ENCODE measurements at places on chromosomes 5 and 9. TPM values are rescaled to one million over a fixed set of nuclear protein-coding genes. Genes with fewer than 3 reads are reported as not detected.

ZBTB43 gene
- total RNA-seq: 18.1 TPM

MED27 gene
- total RNA-seq: 29.8 TPM

SLC36A3 gene
- total RNA-seq: not detected

ANGPTL2 gene
- 14.9 TPM for total RNA-seq

PCDHGA12 gene
- total RNA-seq: 1.8 TPM

CCDC183 gene
- 23.0 TPM for total RNA-seq

PCDHB8 gene
- 0.71 TPM for total RNA-seq

TBC1D13 gene
- total RNA-seq: 30.5 TPM

CYSTM1 gene
- 41.8 TPM for total RNA-seq

TAF11L4 gene
- not detected for total RNA-seq

DNA sequence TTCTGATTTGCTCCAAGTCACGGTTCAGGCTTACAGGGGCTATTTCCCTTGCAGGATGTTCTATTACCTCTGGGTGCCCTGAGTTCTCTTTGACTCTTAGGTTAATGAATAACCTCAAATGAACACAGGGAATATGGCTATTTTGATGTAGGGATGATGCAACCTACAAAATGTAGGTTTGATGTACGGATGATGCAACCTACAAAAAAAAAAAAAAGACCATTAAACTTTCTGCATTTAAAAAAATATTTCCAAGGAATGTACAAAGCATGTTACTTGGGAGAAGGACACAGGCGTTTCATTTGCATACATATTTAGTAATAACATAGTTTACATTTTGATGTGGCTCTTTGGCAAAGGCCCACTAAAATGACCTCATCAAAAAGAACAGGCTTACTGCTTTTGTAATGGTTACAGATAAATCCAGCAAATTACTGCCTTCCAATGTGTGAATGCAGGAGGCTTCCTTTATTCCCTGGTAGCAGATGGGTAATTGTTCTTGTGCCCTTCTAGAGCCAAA lies 36.3 kb downstream of the ZNF474 start:
- DNase-seq: no peak

- DNase-seq: no peak
These were observed 166.4 kb downstream of the CDH6 start for GRCh38 chr5:31359839-31360238.

DNA sequence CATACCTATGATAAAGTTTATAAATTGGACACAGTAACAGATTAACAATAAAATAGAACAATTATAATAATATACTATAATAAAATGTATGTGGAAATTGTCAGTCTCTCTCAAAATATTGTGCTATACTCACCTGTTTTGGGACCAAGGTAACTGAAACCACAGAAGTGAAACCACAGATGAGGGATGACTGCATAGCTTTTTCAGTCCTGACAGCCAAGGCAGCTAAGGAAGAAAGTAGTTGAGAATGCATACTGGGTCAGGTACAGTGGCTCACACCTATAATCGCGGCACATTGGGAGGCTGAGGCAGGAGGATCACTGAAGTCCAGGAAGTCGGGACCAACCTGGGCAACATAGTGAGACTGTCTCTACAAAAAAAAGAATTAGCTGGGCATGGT lies 8.9 kb downstream of the SRP19 start:
- no peak for DNase-seq

- no peak for DNase-seq
These were observed 232.6 kb downstream of the KIAA0825 start for GRCh38 chr5:94385767-94386166.

GRCh38 chr5:148952097-148952867 lies 110.6 kb downstream of the SH3TC2 start:
- DNase-seq: no peak

- DNase-seq: peak; percentile 67
These were observed 234.8 kb downstream of the MED10 start for GRCh38 chr5:6143523-6143922.

GRCh38 chr9:13351778-13352386 lies 72.4 kb upstream of the MPDZ start:
- no peak for DNase-seq

GRCh38 chr5:139984816-139985215 lies 58.3 kb downstream of the NRG2 start:
- no peak for DNase-seq

GRCh38 chr9:18357321-18357720 lies 116.6 kb upstream of the ADAMTSL1 start:
- no peak for DNase-seq

GRCh38 chr9:109780453-109781033 lies 545 bp downstream of the PALM2AKAP2 start:
- peak; percentile 63 for DNase-seq

GRCh38 chr9:97468658-97469448 lies 32.6 kb upstream of the TMOD1 start:
- peak; percentile 91 for DNase-seq

DNA sequence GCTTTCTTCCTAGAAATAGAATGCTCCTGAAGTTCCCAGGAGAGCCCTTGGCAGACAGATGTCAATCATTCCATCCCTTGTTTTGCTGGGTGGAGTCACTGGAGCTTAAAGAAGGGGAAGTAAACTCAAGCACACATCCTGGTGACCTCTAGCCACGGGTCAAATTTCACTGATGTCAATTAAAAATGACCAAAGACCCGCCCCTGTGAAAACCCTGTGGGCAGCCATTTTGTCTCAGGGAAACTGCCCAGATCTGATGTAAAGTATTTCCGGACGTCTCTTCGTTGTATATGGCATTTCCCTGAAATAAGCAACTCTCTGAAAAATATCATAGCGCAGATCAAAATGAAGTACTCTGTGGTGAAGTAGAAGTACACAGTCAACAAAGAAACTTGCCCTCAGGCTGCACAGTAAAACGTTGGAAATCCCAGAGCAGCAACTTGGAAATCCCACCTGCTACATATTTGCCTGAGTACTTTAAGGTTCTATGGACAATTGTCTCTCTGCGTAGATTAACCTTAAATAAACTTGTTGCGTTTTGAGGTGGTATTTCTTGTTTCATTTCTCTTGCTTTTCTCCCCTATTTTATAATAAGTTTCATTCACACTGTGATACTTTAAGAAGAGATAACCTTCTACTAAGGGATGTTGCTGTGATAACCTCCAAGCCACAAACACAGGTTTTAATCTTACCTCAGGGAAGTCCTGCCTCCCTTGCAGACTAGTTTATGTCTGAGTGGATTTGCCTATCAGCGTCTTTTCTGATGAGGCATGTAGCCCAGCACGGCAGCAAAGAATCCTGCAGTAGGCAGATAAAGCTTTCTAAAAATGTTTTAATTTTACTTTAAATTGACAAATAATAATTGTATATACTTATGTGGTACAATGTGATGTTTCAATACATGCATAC lies 60.9 kb upstream of the PIP5K1B start:
- peak; percentile 56 for DNase-seq

DNA sequence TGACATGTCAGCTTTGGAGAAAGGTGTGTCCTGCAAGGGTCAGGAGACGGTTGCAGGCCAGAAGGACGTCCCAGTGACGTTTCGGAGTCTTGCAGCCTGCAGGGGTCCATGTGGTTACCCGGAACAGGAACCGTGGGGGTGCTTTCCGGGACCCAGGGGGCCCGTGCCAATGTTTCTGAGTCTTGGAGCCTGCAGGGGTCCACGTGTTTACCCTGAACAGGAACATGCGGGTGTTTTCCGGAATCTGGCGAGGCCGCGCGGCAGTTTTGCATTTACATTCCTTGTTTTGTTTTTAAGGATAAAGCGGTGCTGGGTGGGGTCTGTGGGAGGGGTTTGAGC lies 30.6 kb downstream of the NKD2 start:
- DNase-seq: no peak

GRCh38 chr9:116312221-116312620 lies 158.6 kb downstream of the PAPPA start:
- DNase-seq: no peak

GRCh38 chr9:129327552-129328328 lies 149.7 kb upstream of the IER5L start:
- DNase-seq: no peak

DNA sequence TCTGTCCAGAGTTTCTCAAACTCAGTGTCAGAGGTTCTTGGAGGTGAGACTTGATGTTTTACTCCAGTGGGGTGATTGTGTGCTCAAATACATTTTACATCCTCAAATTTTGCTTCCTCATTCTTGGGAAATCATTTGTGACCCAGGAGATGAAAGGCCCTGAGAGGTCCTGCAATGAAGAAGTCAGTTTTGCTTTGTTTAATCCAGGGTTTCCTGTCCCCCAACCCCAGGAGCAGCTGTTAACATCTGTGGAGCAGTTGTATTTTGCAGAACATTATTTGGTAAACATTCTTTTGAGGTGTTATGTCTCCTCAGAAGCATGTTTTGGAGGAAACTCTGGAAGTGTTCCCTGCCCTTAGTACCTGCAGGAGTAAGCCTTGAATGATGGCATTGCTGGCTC lies 59.8 kb downstream of the DAB2IP start:
- no peak for DNase-seq

DNA sequence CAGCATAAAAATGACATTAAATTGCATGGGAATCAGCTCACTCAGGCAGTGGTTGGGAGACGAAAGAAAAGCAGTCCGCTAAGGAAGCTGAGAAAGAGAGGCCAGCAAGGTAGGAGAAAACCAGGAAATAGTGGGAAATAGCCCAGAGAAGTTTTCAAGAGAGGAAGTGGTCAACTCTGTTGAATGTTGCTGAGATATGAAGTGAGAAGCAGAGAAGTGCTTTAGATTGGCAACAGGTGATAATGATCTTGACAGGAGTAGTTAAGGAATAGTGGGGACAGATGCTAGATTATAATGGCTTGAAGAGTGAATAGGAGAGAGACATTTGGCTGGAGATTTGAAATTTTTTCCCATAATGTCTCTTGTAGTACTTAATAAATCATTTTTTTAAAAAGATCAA lies 30.8 kb downstream of the CNTRL start:
- DNase-seq: no peak

- no peak for DNase-seq
These were observed 40.0 kb upstream of the DMRT1 start for GRCh38 chr9:801399-802071.

- no peak for DNase-seq
These were observed 6.7 kb downstream of the KCNIP1 start for GRCh38 chr5:170510559-170510958.

- peak; percentile 16 for DNase-seq
These were observed 185.5 kb downstream of the CACNA1B start for GRCh38 chr9:138063033-138063432.

- DNase-seq: no peak
These were observed 206.8 kb upstream of the ATP10B start for GRCh38 chr5:161058781-161059180.

- DNase-seq: no peak
These were observed 5.9 kb upstream of the RGMB start for GRCh38 chr5:98767581-98767980.

DNA sequence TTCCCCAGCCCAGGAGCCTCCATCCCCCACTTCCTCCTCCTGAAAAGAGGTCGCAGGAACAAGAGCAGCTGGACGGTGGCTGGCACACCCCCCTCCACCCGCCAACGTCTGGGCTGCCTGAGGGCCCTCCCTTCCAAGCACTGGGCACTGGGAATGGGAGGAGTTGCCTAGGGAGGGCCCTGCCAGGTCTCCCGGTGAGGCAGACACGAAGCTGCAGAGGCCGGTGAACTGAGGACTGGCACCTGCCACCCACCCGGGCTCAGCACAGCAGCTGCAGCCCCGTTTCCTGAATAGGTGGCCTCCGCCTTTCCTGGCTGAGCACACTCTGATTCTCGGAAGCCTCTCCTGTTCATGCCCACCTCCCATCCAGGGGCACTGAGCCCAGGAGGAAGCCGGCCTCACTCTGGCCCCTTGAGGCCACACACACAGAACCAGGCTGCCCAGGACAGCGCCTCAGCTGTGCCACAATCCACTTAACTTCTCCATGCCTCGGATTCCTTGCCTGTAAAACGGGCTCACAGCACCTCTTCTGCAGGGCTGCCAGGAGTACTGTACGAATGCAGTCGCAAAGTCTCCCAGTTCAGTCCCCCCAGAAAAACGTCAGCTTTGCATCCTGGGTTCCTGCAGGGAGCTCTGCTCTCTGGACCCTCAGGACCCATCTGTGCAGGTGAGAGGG lies 1.3 kb downstream of the NPDC1 start:
- no peak for DNase-seq

DNA sequence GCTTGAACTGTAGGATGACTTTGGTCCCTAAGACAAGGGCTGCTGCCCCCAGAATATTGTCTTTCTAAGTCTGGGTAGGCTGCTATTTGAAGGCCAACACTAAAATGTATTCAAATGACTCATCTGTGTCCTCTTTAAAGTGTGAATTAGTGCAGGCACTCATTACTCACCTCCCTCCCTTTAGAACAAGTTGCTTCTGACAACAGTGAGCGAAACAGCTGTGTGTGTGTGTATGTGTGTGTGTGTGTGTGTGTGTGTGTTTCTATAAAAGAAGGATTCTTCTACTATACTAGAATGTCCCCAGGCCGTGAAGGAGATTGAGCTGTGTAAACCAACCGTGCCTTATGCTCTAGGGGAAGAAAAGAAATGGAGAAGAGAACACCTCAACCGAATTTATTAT lies 1337.2 kb downstream of the PTPRD start:
- DNase-seq: no peak

GRCh38 chr5:175353926-175354325 lies 90.1 kb downstream of the DRD1 start:
- DNase-seq: no peak

DNA sequence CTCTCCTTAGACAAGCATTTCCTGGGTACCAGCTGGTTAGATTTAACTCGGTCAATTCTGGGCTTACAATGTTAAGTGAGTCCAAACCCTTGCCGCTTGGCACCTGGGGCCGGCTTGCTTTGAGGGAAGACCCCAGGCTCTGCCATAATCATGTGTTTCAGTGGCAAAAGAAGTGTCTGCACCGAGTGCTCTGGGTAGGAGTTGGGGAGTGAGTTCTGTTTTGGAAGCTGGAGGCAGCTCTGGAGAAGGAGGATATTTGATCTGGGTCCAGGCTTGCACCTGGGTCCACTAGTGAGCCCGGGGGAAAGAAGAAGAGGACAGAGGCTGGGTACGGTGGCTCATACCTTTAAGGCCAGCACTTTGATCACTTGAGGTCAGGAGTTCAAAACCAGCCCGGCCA lies 8.4 kb upstream of the OLFM1 start:
- DNase-seq: peak; percentile 13

DNA sequence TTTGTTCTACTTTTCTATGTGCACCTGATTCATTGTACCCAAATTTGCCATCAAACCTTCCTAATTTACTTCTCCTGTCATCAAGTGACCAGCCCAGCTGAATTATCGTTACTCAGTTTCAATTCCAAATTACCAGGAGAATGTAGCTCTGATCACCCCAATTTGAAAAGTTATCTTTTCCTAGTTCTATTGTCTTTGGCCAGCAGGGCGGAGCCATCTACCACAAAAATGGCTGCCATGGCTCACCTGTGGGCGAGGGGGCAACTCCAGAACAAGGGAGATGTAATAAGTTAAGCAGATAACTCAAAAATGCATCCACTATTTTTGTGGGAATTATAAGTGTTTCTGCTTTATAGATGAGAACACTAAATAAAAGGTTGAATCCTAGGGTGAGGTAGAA lies 133.8 kb upstream of the MOCS2 start:
- DNase-seq: no peak

DNA sequence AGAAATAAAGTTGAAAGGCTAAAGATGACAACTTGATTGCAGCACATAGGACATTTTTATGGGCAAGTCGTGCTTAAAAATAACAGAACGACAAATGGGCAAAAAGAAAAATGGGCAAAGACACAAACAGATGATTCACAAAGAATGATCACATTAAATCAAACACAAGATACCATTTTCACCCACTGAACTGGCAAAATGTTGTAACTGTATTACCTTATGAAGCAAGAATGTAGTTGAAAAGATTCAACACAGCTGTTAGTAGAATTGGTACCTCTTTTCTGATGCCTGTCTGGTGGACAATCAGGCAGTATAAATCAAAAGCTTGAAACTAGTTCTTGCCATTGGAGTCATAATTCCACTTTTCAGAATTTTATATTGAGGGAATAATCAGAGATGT lies 81.0 kb upstream of the PALM2AKAP2 start:
- DNase-seq: no peak

All from endodermal cell (in vitro differentiated cells).